ENCODE measurements at places on chromosomes 2 and 18.

- peak; percentile 18 for DNase-seq
Observed at GRCh38 chr2:46179037-46179621, 118.1 kb upstream of the EPAS1 start.

GRCh38 chr18:68436485-68436884 is 278.4 kb downstream of the TMX3 start:
- no peak for DNase-seq

DNA sequence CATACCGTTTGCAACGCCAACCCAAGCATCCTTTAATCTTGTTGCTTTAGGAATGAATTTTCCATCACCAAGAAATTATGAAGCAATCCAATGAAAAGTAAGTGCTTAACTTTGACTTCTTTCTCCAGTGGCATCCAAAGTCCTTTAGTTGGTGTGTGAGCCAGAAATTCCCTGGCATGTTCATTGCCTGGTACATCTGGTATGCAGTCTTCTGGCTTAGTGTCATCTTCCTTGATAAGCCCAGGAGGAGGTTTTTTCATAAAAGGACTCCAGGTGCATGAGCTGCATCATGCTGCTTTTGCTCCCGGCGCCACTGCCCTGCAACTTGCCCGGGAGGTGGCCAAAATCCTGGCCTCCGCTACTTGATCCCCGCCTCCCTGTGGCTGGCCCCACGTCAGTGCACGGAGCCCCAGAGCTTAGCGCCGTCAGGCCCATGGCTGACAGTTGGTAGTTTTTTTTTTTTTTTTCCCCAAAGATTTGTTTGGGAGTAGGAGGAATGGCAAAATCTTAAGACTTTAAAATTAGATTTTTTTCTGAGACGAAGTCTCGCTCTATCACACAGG is 58.7 kb downstream of the PUM2 start:
- no peak for DNase-seq

DNA sequence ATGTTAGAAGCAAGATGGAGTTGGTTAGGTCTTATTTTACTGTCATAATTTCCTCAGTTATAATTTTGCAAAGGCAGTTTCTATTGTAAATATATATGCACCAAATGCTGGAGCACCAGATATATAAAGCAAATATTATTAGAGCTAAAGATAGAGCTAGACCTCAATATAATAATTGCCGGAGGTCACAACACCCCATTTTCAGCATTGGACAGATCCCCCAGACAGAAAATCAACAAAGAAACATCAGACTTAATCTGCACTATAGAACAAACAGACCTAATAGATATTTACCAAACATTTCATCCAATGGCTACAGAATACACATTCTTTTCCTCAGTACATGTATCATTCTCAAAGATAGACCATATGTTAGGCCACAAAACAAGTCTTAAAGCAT is 115.2 kb downstream of the CABYR start:
- no peak for DNase-seq

DNA sequence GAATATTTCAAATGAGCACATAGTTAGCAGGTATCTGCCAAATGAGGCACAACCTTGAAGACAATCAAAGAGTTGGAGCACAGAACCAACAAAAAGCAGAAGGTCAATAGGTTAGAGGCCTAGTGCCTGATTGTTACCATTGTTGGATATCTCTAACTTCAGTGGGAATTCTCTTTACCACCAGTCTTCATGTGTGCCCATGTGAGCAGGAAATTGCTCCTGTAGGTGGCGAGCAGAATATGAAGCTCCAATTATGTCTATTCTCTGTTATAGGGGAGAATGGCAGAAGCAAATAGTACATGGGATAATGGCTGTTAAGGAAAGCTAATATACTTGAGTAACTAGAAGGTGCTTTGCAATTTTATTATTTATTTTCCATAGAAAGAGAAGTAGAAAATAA is 14.9 kb upstream of the ZNF385B start:
- DNase-seq, result no peak

DNA sequence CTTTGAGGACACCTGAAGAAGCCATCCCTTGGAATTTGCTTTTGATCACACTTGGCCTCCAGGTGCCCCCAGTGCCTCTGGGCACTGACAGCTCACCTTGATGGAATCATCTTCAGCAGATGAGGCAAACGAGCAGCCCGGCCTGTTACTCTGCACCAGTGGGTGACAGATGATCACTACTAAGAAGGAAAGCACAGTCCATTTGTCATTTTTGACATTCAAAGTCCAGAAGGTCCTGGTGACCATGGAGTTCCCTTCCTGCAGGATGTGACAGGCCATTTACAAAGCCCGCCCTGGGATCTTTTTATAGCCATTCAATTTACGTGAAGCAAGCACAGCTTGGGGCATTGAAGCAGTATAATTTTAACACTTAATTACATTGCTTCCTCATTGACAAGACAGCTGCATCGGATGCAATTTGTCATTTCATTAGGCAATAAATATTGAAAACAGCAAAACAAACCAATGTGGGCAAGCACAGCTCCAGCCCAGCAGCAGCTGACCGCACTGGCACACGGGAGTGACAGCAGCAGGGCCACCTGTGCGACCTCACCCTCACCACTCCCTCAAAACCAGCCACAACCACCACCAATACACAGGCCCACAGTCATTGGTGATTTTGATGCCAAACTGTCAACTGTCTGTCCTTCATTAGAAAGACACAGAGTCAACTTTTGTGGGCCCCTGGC is 76.0 kb upstream of the SLC66A3 start:
- DNase-seq, result no peak

GRCh38 chr18:9951022-9951859 is 37.4 kb downstream of the VAPA start:
- DNase-seq, result no peak

DNA sequence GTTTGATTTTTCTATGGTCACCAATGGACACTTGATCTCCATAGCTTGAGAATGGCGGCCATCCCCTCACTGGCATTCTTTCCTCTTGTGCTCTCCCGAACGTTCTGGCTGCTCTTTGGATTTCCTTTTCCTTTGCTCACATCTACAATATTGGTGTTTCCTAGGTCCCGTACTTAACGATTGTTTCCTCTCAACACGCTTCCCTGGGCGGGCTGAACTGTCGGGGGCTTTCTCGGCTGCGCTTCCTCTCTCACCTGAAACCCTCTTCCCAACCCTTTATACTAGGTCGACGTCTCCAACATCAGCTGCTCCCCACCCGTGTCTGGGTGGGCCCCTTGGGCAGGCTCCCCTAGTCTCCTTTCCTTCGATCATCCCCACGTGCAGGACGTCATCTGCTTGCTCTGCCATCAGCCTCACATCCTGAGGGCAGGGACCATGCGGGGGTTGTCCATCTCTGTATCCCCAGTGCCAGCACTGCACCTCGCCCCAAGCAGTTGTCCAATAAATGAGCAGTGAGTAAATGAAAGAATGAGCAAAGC is 634 bp upstream of the DIS3L2 start:
- no peak for DNase-seq

- DNase-seq, result no peak
Observed at GRCh38 chr2:63881205-63881604, 39.5 kb downstream of the UGP2 start.

GRCh38 chr2:168192839-168193616 is 54.4 kb downstream of the STK39 start:
- DNase-seq, result peak; percentile 4

DNA sequence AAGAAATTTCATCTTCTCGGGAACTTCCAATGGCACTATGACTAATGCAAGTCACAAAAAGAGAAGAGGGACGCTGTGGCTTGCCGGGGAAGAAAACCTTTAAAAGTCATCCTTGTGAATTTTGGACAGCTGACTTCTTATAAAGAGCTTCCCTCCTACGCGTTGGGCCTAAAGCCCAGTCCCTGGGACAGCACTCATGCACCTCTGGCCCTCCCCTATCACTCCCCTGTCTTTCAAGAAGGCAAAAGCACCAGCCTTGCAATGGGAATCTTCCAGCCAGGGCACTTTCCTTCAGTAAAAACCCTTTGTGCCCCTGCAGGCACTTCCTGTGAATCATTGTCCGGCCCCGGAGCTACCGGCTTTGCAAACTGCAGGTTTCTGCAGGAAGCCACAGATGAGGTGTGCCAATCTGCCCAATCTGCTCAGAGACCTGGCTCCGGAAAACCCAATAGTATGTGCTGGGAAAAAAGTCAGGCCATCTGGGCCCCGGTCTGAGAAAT is 7.1 kb downstream of the MREG start:
- DNase-seq, result peak; percentile 38

- DNase-seq, result no peak
Observed at GRCh38 chr2:53859206-53860181, at the start of gene GPR75. GPR75 (minus strand) TSS chr2:53859967; CDS start chr2:53854756, 5,211 bp downstream.

DNA sequence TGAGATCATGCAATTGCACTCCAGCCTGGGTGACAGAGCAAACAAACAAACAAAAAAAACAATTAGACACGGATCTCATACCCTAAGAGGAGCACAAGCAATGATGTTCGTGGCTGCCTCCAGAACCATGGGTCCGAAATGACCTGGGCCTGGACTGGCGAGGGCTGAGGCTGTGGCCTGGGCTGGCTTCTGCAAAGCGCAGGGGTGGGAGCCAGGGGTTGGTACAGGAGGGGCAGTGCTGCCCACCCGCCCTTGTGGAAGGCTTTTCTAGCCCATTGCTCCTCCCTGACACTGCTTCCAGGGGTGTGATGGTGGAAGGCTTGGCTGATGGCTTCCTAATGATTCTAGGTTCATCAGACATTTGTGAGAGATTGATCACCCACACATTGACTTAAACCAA is 167.8 kb downstream of the FHOD3 start:
- no peak for DNase-seq
